ENCODE measurements at places on chromosomes 3 and 15.

GRCh38 chr3:27526614-27527315 is 42.6 kb upstream of the SLC4A7 start:
- no peak for DNase-seq

DNA sequence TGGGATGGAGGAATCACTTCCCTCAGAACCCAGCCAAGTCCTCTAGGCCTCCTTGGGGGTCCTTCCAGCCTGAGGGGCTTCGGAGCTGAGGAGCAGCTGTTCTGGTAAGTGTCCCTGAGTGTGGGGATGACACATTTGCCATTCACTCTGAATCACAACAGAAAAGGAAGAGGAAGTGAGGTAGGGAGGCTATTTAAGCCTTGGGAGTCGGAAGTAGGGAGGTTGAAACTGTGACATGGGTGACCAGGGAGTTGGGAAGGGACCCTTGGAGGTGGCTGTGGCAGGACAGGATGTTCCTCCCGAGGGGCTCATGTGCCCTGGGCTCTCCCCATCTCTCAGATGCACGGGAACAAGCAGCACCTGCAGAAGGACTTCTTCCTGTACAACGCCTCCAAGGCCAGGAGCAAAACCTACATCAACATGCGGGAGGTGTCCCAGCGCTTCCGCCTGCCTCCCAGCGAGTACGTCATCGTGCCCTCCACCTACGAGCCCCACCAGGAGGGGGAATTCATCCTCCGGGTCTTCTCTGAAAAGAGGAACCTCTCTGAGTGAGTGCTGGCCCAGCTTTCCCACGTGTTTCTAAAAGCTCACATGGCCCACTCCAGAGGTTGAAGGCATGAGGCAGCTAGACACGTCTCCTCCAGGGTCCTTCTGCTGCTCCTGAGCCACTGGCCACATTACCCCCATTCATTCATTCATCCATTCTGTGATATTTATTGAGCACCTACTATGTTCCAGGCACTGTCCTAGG is 43.3 kb downstream of the CAPN3 start:
- no peak for DNase-seq

GRCh38 chr3:98695796-98696195 is 67.3 kb upstream of the ST3GAL6 start:
- DNase-seq = no peak

GRCh38 chr3:133995264-133995663 is 34.5 kb downstream of the SLCO2A1 start:
- no peak for DNase-seq

DNA sequence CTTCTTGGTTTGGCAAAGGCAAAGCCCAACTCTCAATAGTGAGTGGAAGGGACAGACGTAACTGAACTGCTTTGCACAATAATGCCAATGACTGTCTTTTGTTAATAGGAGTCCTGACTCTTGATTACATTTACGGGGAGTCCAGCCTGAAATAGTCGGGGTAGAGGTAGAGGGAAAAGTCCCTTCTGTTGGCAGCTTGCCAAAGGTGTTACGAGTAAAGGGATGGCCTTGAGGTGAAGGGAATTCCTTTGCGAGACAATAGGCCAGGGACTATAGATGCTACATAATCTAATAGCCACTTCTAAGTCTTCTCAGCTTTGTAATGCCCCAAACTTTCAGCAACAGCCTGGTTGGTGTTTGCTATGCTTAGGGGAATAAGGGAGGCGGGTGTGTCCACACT is 2.2 kb upstream of the SENP2 start:
- DNase-seq = peak; percentile 26

DNA sequence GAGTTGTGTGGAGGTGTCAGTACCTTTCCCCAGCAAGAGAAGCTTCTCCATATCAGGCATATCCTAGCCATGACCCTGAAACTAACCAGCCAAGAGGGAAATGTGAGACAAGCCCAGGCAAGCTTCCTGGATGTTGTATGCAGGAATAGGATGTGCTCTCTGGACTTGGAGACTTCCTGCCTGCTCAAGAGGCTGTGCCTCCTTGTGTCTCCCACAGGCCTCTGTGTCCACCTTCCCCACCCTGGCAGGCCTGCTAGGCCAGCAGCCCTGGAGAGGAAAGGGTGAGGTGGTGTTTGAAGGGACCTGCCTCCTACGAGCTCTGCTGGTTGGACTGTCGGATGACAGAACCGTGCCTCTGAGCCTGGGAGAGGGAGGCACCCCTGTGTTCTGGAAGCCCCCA is 2.1 kb upstream of the DYNLT2B start:
- no peak for DNase-seq

DNA sequence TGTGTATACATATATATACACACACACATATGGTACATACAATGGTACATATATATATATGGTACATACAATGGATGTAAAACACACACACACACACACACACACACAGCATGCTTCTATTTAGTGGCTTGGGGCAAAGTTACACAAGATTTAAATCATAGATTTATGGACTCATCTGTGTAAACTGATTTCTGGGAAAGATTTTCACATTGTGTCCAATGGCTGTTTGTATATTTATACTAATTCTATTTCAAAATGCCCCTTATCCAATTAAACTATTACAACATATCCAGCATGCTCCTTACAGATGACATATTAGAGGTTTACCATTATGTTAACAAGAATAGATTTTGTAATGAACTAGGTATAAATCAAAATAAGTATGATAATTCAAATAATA is 94.9 kb downstream of the ANO10 start:
- DNase-seq = no peak

DNA sequence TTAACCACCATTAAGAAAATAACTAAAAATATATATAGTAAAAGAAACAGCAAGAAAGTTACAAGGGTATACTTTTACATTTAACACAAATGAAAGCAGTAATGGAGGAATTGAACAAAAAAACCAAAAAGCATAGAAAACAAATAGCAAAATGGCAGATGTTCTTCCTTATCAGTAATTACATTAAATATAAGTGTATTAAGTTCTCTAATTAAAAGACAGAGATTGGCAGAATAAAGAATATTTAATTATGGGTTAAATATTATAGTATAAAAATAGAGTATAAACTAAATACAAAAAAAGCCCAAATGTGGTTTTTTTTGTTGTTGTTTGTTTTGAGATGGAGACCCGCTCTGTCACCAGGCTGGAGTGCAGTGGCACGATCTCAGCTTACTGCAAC is 20.5 kb downstream of the EHHADH start:
- no peak for DNase-seq

DNA sequence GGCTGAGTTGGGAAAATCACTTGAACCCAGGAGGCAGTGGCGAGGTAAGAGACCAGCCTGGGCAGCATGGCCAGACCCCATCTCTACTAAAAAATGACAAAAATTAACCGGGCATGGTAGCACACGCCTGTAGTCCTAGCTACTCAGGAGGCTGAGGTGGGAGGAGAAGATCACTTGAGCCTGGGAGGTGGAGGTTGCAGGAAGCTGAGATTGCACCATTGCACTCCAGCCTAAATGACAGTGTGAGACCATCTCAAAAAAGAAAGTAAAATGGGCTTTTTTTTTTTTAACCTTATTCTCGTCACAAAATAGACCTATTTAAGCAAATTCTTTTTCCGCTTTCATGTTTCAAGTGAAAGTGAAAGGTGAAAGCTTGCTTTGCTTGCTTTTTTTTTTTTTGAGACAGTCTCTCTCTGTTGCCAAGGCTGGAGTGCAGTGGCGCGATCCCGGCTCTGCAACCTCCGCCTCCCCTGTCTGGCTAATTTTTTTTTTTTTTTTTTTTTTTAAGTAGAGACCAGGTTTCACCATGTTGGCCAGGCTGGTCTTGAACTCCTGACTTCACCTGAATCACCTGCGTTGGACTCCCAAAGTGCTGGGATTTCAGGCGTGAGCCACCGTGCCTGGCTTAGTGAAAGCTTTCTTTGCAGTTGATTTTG is 3.6 kb downstream of the PDIA3 start:
- no peak for DNase-seq

DNA sequence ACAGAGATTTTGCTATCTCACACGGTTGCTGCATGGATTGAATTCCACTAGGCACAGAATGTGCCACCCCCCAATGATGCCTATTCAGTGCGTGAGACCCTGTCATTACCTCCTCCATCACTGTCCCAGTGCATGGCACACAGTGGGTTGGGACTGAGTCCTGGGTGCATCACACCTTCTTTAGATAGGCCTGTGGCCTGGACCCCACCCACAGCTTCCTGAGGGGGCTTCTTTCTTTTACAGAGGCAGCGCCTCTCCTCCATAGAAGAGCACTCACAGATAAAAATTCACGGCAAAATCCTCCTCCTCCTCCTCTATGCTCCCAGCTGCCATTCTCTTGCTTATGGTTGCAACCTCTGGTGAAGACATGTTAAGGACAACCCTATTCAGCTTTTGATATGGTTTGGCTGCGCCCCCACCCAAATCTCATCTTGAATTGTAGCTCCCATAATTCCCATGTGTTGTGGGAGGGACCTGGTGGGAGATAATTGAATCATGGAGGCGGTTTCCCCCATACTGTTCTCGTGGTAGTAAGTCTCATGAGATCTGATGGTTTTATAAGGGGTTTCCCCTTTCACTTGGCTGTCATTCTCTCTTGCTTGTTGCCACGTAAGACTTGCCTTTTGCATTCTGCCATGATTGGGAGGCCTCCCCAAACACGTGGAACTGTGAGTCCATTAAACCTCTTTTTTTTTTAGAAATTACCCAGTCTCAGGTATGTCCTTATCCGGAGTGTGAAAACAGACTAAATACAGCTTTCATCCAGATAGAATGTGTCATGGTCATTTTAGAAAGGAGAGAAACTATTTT is 147.6 kb downstream of the KLF13 start:
- DNase-seq = no peak

DNA sequence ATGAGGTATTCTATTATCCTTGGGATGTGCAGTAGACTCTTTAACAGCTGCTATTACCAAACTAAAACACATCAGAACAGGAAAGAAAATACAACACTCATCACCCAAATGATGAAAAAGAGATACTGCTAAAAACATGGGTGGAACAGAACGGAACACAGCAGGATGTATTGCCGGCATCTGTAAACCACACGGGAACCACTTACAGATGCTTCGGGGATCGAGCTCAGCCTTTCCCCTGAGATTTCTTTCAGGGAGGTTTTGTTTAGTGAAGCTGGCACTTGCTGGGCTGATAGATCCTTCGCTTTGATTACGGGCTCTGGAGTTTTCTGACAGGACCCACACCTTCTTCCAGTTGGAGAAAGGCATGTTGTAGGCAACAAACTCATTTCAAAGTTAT is 182.3 kb upstream of the FAM3D start:
- DNase-seq = no peak

DNA sequence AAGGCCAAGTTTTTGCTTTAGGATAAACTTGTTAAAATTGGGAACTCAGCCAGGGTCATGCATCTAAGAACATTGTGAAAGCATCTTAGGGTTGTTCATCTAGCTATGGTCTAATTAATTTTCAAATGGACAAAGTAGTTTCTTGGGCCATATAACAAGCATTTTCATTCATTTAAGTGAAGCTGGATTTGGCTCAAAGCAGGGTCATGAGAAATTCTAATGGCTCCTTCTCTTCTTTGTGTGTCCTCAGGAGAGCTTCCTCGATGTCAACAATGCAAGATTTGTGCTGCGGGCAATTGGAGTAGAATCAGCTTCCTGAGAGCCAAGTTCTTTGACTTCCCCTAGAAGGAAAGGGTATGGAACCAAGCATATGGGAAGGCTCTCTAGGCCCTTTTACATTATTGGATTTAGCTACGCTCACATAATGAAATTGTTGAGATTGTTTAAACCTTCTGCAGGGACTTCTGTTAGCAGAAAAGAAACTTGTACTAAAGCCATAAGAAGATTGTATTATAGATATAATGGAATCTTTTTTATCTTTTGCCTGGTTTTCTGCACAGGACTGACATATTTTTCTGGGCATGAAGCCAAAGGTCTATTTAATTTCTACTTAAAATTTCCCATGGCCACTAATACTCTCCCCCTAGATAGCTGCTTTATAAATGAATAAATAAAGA is 1.8 kb upstream of the SAMMSON start:
- DNase-seq = no peak

DNA sequence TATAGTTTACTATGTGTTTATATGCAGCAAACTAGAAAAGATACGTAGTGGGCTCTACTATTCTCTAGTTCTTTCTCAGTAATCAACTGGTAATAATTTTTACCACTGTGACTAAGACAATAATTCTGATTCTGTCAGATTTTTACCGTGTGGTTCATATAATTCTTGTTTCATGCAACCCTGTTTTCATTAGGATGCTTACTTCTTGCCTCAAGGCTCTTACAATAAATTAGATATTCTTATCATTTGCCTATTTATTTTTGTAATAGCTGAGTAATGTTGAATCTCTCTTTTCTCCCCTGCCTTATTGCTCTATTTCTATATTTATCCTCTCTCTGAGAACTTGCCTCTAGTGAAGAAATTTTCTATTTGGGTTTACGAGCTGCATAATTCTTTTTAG is 524.7 kb downstream of the NAALADL2 start:
- no peak for DNase-seq

- DNase-seq = no peak
Observed at GRCh38 chr3:186930143-186930640, at the start of gene ST6GAL1. ST6GAL1 (plus strand) TSS chr3:186930526; CDS start chr3:187042704, 112,178 bp downstream.

- no peak for DNase-seq
Observed at GRCh38 chr3:162195147-162195546, 698.5 kb downstream of the OTOL1 start.

GRCh38 chr15:39961051-39961450 is 27.1 kb downstream of the EIF2AK4 start:
- DNase-seq = no peak

- DNase-seq = no peak
Observed at GRCh38 chr15:60154764-60155325, 150.7 kb downstream of the FOXB1 start.

DNA sequence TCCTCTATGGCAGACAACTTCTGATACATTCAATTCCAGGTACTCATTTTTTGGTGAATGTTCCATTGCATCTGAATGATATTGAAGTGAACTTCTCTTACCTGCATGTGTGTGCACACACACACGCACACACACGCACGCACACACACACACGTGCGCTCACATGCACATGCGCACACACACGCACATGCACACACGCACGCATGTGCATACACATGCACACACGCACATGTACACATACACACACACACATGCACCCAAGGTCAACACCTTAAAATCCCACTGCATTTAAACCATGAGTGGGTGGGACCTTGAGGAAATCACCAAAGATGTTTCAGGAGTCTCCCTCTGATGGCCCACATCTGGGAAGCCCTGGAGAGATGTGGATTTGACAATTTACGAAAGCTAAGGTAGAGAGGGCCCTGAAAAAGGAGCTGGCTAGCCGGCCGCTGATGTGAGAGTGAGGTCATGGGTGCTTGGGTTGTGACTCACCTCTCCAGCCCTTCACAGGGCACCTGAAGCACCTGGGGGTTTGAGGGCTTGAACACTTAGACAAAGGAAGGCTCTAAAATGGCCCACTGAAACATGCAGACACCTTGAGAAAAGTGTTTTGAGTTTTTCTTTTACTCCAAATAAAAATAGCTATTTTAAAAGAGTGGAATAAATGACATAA is 269.1 kb upstream of the LRRFIP2 start:
- DNase-seq = no peak

- DNase-seq = no peak
Observed at GRCh38 chr15:60534546-60534945, 55.6 kb upstream of the ICE2 start.

DNA sequence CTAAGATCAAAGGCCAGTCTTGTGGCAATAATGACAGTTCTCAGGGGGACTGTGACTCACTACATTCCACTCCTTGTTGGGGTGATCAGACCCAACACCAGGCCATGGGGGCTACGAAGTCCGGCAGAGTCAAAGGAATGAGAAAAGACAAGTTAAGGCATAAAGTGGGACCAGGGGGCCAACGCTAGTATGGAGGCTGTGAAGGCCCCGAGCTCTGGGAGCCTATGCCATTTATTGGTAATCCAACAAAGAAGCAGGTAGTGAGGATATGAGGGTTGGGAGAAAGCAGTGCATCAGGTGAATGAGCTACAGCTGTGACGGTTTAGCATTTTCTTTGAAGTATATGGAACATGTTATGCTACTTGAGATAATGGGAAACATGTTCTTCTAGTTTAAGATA is 104.4 kb upstream of the C2CD4B start:
- no peak for DNase-seq

Data from HT-29 (cell line).